RPMI7951 (cell line): ENCODE measurements at places on chromosomes 5 and 9.
A peak's percentile ranks its signal among the peaks of the same experiment; 100 is the strongest.

DNA sequence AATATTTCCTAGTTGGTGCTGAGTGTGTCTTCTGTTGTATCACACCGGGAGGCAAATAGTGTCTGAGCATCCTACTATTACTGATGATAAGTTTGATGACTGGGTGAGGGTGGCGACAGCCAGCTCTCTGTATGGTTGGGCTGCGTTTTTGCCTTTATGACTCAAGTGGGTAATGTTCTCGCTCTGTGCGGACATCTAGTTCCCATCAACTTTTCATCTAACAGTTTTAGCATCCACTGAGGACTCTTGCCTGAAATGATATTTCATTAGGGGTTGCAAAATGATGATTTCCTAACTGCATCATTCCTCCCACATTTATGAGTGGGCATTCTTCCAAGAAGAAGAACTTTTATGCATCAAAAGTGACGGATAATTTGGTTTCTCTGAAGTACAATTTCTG is 26.5 kb downstream of the HMCN2 start:
- no peak for DNase-seq

DNA sequence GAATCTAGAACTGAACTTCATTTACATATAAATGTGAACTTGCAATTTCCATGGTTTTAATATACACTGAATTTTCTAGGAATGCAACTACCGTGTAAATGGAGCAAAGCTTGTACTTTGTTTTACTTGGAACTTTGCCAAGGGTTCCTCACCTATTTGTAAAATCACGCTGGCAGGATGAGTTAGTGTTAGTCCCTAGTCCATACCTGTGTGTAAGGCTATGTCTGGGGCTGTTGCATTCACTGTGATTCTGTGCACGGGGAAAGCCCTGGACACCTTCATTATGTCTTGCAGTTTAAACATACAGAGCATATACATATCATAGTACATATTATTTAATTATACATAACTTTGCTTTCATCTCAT is 119.9 kb downstream of the PAX5 start:
- no peak for DNase-seq

- peak; percentile 36 for DNase-seq
Observed at GRCh38 chr5:111072949-111073682, 1.6 kb downstream of the TSLP start.

- DNase-seq = peak; percentile 62
Observed at GRCh38 chr5:41856644-41857491, 13.4 kb downstream of the OXCT1 start.

DNA sequence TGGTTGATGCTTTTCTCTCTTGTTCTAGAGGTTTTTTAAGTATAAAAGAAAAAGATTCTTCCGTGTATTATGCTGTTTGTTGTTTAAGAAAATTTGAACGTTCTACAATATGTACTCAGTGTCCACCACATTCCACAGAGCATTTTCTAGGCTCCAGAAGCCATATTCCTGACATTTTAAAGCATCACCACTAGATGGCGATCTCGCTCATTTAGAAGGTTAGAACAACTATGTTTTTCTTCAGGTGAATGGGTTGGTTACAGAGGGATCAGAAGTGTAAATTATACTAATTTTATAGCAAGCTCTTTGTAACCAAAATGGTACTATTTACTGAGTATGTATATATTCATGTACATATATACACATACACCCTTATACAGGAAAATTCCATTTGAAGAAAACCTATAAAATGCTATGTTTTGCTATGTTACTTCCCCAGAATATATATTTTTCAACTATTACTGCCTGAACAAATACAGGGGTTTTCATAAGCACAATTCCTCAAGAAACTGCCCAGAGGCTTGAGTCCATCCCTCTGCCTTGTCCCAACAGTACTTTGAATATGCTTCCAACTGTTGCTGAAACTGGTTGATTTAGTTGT is 284.3 kb downstream of the CCDC171 start:
- peak; percentile 52 for DNase-seq

DNA sequence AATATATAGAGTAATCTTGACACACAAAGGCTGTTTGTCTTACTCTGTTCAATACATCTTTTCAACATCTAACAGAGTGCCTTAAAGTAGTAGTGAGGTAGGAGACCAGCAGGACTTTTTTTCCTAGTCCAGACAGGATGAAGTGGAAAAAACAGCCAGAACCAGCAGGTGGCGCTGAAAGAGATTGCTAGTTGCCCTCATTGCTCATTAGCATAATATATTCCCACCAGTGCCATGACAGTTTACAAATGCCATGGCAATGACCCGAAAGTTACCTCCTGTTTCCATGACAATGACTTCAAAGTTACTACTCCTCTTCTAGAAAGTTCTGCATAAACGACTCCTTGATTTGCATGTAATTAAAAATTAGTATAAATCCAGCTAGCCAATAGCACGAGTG is 387.4 kb downstream of the ACTL7B start:
- peak; percentile 82 for DNase-seq

DNA sequence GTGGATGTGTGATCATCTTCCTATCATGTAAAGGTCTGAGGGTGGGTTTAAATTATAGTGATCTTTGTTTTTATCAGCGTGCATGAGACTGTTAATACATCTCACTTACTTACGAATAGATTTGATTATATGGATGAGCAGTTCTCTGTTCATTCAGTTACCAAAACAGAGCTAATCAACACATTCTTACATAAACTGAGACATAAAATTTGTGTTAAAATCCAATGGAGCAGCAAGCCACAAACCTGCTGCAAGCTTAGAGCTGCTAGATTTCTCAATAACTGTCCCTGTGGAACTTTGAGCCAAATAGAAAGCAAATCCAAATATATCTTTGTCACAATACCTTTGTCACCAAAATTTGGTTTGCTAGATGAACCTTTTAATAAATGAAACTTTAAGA is 50.1 kb downstream of the NUDT12 start:
- no peak for DNase-seq

DNA sequence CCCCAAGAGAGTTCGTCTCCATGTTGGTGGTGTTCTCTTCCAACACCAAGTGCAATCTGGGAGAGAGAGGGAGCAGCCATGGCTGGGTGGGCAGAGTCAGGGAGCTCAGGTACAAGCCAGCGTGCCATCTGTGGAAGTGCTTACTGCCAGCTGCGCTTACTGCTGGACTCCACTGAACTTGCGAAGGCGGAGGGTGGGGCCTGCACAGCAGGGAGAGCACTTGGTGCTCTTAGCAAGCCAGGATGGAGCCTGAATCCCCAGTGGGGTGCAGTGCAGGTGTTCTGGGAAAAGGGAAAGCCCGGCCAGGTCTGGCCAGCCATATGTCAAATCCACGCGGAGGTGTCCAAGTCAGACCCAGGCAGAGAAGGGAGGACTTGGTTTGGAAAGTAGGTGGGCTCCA is 142.0 kb downstream of the FANCC start:
- DNase-seq = no peak

GRCh38 chr5:40743771-40744170 is 12.0 kb downstream of the TTC33 start:
- no peak for DNase-seq

- no peak for DNase-seq
Observed at GRCh38 chr5:10406651-10407050, 35.0 kb upstream of the ROPN1L start.

DNA sequence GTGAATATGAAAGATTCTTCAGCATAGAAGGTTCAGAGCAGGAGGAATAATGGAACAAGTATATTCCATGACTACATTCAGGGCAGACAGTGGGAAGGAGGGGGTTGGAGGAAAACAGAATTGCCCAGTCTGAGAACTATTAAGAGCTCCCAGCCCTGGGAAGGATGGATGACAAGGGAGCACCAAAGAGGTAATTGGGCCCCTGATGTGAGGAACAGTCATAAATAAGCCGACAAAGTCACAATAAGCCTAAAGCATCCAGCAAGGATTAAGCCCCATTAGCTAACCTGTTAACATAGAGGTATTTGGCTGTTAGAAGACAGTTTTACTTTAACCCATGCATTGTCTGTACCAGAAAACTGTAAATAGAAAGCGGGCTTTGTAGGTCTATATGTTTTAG is 348.7 kb upstream of the SEMA6A start:
- DNase-seq = no peak

- DNase-seq = peak; percentile 46
Observed at GRCh38 chr5:10145923-10146401, 103.7 kb downstream of the ATPSCKMT start.

DNA sequence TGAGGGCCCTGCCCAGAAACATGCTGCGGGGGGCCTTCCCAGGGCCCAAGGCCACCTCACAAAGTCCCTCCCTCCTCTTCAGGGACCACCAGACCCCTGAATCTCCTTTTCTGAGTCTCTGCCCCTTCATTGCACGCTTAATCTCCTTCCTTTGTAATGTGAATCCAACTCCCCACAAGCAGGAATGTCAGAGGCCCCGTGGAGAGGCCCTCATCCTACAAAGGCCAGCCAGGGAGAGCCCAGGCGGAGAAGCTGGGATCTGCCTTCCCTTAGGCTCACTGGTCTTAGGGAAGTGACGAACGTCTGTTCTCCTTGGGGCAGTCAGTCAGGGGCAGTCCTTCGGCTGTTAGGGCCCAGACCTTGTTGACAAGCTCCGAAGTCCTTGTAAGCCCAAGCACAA is 2.3 kb downstream of the SMIM33 start:
- DNase-seq = no peak

- DNase-seq = peak; percentile 2
Observed at GRCh38 chr5:40172721-40173120, 507.0 kb upstream of the PTGER4 start.

- no peak for DNase-seq
Observed at GRCh38 chr5:55110217-55110616, 7.8 kb downstream of the GZMA start.

- no peak for DNase-seq
Observed at GRCh38 chr5:95102687-95103086, 182.2 kb downstream of the MCTP1 start.

DNA sequence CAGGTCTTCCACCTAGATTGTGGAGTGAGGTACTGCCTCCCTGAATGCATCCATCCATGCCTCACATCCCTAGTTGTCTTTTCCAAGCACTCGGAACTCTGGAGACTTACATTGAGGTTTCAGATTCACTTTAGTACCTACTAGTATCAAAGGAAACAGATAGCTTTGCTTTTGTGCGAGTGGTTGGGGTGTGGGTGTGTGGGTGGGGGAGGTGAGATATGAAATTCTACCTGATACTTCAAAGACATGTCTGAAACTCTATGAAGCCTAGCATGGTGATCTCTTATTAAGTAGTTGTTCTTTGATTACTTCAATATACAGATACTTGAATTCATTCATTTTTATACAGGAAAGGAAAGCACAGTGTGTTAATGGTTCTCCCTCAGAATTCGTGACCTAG is 64.4 kb downstream of the MCCC2 start:
- no peak for DNase-seq

DNA sequence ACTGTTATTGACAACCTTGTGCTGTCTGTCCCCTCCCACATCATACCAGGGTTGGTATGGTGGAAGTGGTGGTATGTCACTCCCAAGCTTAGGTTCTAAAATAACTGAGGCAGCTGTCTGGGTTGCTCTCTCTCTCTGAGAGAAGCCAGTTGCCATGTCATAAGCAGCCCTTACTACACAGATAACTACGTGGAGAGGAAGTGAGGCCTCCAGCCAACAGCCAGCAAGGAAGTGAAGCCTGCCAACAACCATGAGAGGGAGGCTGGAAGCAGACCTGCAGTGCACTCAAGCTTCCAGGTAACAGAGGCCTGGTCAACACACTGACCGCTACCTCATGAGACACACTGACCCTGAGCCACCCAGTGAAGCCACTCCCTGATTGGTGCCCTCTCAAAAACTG is 18.6 kb downstream of the CTNNAL1 start:
- DNase-seq = no peak

DNA sequence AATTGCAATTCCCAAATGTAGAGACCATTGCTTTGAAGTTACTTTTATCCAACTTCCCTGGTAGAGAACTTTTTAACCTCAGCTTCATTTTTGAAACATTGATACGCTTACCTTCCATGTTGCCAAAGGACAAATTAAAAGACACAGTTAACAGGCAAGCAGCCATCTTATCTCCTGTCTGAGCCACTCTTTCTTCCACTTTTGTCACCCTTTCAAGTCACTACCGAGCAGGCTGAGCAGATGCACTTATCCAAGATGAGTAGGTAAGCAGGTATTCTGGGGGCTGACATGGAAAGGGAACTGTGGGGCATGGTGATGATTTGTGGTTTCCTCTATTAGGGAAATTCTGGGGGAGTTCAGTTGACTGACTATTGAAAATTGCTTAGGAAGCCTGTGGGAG is 66.7 kb downstream of the DOCK2 start:
- no peak for DNase-seq

GRCh38 chr9:106862821-106863720 is at the start of gene ZNF462:
Gene ZNF462, plus strand, starts transcription at chr9:106863166. Its CDS starts 60,218 bp downstream, at chr9:106923384.
- DNase-seq = peak; percentile 81

GRCh38 chr9:84755380-84755779 is 85.9 kb downstream of the NTRK2 start:
- no peak for DNase-seq

DNA sequence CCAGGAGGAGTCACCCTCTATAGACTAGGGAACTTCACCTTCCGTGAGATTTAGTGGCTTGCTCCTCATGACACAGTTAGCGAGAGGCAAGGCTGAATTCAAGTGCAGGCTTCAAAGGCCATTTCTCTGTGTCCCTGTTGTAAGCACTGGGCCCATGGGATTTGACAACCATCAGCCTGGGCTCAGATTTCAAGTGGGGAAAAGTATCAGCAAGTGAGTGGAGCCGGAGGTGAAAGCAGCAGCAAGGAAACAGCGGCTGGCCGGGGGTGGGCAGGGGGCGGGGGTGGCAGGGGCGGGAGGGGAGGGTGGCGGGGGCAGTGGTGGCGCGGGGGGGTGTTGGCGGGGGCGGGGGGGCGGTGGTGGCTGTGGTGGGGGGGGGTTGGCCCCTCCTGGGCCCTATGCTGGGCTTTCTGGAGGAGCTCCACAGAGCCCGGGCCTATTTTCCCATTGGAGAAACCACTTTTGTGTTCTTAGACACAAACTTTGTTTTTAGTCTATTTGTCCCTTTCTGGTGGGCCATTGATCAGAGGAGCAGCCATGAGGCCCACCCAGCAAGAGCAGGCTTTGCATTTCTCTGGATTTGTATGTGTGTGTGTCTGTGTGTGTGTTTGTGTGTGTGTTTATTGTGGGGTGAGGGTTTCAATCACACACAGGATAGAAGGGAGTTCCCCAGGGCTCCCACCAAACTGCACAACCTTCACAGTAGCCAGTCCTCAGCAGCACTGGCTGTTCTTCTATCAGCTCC is 165.4 kb upstream of the RAI14 start:
- DNase-seq = no peak

- DNase-seq = peak; percentile 54
Observed at GRCh38 chr9:130707225-130707976, 13.8 kb downstream of the EXOSC2 start.
